Posterior cingulate gyrus (tissue), 11 donors: ENCODE measurements at places on chromosomes 2 and 18.

- DNase-seq = no peak
Observed at GRCh38 chr2:149466635-149467034, 120.9 kb downstream of the MMADHC start.

GRCh38 chr2:19435815-19436214, 77.4 kb upstream of the OSR1 start:
- no peak for DNase-seq

- no peak for DNase-seq
Observed at GRCh38 chr2:120737340-120738101, 1.9 kb downstream of the GLI2 start.

GRCh38 chr2:17706845-17707244, 46.8 kb downstream of the SMC6 start:
- no peak for DNase-seq

DNA sequence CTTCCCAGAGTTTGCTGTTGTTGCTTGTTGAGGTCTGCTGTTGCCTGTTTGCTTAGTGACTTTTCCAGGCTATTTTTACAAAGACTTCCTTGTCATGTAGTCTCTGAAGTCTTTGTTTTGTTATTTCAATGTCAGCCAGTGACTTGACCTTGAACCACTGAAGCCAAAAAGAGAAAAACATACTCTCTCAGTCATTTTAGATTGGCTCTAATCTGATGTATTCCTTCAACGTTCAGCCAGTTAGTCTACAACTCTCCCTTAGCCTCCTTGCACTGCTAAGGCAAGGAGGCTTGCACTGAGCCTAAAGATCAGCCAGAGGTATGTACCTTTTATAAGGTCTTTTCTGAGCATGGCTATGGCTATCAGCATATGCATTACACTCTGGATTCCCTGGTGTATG, 27.9 kb downstream of the KIAA1328 start:
- no peak for DNase-seq

DNA sequence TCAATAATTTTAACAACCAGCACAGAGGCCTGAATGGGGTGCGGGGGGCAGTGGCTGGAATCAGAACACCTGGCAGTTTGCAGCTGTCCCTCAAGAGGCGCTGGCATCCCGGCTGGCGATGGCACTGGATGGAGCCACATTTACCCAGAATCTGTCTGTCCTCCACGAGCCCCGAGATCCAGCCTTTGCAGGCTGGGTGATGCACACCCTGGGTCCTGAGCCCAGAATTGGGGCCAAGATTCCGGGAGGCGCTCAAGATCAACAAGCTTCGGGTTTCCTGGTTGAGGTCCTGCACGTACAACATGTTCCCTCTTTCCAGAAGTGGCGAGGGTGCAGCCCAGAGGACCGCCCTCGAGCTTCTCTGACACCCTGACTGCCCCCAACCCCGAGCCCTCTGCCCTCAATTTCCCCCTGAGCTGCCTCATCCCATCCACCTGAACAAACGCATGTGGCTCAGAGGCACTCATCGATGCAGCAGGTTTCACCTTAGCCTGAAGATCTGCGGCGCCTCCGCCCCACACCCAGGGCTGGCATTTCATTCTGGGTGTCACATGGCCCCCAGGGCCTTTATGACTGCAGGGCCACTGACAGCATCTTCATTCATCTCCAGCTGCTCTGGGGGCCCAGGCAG, 97.5 kb downstream of the TFCP2L1 start:
- DNase-seq = peak; percentile 70

GRCh38 chr2:46971929-46972328, 56.3 kb upstream of the MCFD2 start:
- no peak for DNase-seq

- no peak for DNase-seq
Observed at GRCh38 chr2:96558485-96558884, 21.9 kb downstream of the ARID5A start.

DNA sequence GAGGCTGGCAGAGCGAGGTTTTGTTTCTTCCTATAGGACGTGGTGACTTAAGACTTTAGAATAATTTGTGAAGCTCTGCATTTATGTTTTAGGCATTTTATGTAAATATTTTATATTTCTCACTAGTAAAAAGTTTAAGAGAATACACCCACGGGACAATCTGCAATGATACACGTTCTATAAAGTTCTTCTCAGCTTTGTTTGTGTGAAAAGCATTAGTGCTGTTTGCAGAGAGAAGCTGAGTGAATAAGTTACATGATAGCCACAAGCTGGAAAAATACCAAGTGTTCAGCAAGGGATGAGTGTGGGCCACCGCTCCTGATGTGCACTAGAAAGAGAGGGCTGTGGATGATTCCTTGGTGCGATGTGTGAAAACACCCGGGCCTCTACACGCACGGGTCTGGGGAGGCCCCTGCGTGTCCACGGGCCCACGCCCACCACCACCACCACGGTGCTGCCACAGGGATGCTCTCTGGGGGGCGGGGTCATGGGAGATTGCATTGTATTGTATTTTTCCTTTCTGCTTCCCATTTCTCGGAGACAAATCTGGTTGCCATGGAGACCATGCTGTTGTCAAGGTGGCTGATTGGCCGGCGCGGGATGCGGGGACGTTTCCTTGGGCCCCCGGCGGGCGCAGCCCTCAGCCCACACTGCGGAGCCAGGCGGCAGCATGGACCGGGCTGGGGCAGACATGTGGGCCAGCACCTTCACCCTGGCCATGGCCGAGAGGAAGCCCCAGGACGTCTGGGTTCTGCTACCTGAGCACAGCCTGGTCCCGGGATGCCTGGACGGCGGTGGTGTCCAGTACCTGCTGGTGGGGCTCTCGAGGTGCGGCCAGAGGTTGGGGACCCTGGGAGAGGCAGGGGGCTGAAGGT, at the start of gene RTP5:
Gene RTP5 (plus strand): TSS at position 643 of the 875 bp plus-strand sequence. CDS start 28 bp downstream, at position 671.
- peak; percentile 88 for DNase-seq

DNA sequence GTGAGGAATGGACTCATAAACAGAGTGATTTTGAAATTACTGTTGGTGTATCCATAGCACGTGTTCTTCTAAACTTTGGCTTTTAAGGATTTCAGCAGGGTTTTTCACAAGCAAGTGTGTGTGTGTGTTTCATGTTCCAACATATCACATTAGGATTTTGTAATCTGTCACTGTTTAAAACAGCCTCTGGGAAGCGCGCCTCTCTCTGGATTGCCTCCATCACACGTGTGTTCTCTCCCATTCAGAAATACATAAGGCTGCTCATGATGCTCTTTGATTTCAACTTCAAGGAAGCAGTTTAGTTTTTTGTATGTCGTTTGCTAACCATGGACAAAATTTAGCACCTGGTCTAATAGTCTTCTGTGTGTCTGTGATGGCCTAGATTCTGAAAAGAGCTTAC, 370.4 kb downstream of the MTX2 start:
- no peak for DNase-seq

DNA sequence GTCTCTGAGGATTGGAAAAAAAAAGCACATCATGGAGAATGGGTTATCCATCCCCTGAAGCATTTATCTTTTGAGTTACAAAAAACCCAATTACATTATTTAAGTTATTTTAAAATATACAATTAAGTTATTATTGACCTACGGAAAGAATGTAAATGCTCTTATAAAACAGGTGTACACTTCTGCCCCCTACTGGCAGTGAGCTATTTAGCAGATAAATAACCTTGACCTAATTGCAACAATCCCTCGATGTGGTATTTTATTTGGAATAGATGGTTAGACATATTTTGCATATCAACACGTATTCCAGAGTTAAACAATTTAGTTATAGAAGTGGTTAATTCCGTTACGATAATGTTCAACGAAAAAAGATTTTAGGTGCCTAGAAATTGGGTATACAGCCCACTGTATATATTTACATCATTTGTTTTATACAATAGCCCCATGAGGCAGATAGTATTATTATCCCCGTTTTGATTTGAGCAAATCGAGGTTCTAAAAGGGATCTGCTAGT, 9.1 kb upstream of the DAW1 start:
- no peak for DNase-seq

GRCh38 chr18:524466-524865, 24.0 kb upstream of the COLEC12 start:
- no peak for DNase-seq

GRCh38 chr2:174233771-174234275, 14.5 kb downstream of the OLA1 start:
- no peak for DNase-seq

GRCh38 chr2:239240414-239240881, 160.4 kb downstream of the HDAC4 start:
- DNase-seq = peak; percentile 94

DNA sequence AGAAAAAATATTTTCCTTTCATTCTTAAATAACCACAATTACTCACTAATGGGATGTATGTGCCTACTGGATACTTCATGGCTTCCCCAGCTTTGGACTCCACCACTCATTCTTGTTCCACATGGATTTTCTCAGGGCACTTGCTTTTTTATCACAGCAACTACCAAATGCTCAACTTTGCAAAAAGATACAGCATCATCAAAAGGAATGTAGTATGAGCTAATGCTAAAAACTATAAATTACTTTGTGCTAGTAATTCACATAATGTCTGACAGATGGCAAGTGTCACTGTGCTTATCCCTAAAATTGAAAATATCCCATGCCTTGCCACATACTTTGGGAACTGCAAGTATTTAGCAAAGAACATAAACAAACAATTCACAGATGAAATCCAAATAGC, 130.4 kb upstream of the ZFP36L2 start:
- DNase-seq = no peak

DNA sequence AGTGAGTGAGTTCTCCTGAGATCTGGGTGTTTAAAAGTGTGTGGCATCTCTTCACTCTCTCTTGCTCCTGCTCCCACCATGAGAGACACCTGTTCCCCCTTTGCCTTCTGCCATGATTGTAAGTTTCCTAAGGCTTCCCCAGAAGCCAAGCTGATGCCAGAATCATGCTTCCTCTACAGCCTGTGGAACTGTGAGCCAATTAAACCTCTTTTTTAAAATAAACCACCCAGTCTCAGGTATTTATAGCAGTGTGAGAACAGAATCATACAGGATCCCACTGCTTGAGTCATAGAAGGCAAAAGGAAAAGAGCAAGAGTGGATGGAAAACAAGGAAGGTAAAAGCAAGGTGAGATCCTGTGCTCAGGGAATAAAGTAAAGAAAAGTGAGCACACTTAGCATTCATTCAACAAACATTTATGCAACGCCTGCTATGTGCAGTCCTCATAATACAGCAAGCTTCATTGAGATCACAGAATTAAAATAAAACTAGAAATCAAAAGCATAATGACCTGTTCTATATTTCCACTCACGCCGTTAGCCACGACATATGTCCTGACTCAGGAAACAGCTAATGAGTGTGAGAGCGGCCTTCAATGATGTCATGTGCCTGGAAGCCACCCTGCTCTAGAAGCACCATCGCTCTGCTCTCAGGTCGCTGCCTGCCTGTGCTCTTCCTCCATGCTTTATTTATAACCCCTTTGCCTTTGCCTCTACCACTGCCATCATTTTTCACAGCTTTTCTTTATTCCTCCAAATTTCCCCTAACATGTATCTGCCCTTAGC, 11.3 kb upstream of the COPS8 start:
- DNase-seq = no peak

DNA sequence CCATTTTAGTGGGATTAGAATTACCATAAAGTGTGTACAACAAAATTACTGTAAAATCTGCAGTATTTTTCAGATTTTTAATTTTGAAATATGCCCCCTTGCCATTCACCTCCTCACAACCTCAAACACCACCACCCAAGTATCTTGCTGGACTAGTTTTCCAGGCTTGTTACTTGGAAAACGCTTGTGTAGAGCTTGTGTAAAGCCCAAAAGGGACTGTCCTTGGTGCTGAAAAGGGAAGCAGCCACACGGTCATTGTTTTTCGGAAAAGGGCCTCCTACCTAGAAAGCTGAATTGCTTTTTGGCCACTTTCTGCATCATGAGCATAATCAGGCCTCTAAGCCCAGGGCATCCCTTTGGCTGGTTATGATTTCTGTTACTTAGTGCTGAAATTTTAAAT, 563.4 kb downstream of the LRRTM4 start:
- DNase-seq = no peak

DNA sequence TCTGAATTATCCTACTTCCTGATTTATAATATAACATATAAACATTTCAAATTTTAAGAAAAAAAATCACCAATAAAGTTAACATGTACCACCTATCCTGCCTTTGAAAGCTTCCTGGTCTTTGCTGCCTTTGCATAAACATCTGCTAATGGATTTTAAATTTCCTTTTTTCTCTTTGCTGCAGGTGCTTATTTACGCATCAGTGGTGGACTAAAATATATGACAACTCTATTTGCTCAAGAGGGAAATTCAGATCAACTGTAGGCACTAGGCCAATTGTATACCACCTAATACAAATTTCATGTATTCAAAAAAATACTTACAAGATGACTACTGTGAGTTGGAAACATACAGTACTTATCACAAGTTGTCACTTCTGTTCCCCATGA, 57.2 kb downstream of the RAD51AP2 start:
- DNase-seq = no peak

DNA sequence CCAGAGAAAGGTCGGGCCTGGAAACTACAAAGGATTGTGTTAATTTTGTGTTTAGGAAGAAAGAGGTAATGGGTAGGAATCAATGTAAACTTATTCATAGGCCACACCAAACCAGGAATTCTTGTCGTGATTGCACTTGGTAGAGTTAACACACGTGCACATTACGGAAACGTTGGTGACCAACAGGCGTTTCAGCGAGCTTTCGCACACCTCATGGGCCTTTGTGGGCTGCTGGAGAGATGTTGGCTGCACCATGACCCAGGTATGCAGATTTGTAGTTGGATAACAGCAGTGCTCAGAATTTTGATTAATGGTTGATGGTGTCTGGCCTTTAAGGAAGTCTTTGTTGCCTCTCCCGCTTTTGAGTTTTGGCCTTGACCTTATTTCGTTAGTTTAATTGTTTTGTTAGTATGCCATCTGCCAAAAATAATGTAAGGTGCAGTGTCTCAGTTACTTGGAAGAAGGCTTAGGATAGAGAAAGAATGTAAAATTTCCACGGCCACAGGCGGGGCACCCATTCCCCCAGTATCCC, 1.9 kb downstream of the ZNF236 start:
- no peak for DNase-seq

- no peak for DNase-seq
Observed at GRCh38 chr2:227377467-227378351, 1.4 kb downstream of the TM4SF20 start.

- DNase-seq = no peak
Observed at GRCh38 chr2:105836840-105837692, 92.4 kb downstream of the NCK2 start.

GRCh38 chr2:165601928-165602521, 132.5 kb downstream of the CSRNP3 start:
- no peak for DNase-seq

DNA sequence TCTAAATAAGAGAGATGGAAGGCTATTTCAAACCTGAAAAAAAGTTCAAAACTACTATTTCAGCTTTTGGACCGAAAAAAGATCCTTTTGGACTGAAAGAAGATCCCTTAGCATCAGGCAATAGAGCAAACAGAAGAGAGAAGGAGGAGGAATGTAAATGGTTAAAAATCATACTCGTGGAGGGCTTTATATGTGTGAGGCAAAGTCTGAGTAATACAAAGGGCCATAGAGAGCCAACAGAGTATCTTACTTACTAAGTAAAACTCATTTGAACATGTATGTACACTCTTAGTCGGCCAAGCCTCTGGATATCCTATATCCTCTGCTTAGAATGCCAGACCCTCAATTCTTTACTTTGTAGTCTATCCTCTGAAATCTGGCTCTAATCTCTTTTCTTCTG, 55.7 kb downstream of the ITSN2 start:
- DNase-seq = no peak

- no peak for DNase-seq
Observed at GRCh38 chr18:10306779-10307178, 147.7 kb upstream of the APCDD1 start.

GRCh38 chr2:241863536-241863954, 4.9 kb upstream of the PDCD1 start:
- DNase-seq = no peak

- no peak for DNase-seq
Observed at GRCh38 chr2:196431076-196431475, 208.4 kb upstream of the CCDC150 start.
